Inflammatory macrophage (primary cell): ENCODE measurements at places on chromosomes 6 and 20.

DNA sequence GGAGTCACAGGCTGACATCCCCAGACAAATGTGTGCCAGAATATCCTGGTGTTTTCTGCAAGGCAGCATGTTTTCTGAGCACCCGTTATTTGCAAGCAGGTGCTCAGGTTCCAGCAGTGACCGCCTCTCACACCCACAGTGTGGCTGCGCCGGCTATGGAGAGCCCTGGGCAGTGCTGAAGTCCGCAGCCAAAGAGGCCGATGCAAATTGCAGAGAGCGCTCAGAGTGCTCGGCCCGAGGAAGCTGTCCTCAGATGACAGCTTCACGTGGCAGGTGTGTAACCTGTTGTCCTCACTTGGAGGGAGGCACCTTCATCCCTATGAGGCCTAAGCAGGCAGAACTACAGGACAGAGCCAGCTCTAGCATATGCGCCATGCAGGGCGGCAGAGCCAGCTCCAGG is 23.5 kb upstream of the MPC1 start:
- DNase-seq: no peak

- DNase-seq: no peak
Measured at GRCh38 chr20:19740512-19740911, 17.5 kb upstream of the RIN2 start.

DNA sequence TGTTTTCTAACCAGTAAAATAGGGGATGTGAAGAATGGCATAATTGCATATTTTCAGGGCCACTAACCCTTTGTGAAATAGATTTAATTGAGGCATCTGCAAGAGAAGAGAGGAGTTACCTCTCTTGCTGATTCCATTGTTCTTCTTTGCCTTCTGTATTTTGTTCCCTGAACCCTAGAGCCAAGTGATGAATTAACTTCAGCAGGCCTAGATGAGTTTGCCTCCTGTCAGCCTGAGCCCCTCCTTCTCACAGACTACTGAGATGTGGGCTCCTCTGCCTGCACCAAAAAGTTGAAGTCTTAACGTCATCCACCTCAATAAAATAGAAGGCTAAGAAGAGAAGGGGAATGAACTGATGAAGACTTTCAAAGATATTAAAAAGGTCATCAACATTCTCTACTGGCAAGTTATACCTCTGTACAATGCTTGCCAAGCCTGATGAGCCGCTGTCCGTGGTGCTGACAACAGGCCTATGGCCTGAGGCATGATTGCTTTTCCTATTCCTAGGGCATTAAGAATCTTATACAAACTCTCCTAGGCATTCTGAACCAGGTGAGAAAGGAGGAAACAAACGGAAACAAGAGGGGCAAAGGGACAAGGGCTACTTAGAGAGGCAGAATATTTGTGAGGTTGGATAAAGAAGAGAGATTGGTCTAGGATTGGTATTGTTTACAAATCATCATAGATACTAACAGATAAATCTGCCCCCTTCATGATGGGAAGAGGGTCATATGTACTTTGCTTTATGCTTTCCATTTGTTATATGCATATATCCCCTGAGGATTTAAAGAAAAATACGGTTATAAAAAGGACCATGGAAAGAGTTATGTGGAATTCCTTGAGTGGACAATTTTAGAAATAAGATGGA is 46.8 kb downstream of the CD24 start:
- DNase-seq: no peak

GRCh38 chr6:13418844-13419243 is 68.6 kb downstream of the GFOD1 start:
- no peak for DNase-seq

DNA sequence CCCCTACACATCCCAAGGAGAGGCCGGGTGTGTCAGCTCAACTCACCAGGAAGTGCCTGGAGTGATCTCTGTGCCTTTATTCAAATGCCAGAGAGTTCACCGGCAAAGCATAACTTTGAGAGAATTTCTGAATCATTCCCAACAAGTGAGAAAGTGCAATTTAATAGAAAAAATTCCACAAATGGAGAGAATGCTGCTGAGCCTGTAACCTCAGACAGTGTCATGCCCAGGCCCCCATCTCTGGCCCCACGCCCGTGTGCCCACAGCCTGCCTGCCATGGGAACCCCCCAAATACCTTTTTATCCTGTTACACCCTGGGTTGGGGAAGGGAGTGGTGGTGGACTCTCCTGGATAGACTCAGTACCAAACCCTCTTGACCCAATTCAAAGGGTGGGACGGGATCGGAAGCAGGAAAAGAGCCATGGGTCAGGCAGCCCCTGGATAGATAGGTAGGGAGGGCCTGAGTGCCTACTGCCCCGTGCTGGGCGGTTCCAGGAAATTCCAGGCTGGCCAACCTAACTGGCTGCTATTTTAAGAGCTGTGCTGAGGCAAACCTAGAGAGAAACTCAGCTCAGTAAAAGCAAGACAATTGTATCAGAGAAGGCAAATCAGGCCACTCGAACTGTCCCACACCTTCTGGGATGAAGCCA is 179.0 kb upstream of the FOXA2 start:
- DNase-seq: no peak

- no peak for DNase-seq
Measured at GRCh38 chr6:69106511-69106910, 471.4 kb downstream of the ADGRB3 start.
